ENCODE measurements at places on chromosomes 5 and 9. TPM values are rescaled to one million over a fixed set of nuclear protein-coding genes. Genes with fewer than 3 reads are reported as not detected.
A peak's percentile ranks its signal among the peaks of the same experiment; 100 is the strongest.

DNA sequence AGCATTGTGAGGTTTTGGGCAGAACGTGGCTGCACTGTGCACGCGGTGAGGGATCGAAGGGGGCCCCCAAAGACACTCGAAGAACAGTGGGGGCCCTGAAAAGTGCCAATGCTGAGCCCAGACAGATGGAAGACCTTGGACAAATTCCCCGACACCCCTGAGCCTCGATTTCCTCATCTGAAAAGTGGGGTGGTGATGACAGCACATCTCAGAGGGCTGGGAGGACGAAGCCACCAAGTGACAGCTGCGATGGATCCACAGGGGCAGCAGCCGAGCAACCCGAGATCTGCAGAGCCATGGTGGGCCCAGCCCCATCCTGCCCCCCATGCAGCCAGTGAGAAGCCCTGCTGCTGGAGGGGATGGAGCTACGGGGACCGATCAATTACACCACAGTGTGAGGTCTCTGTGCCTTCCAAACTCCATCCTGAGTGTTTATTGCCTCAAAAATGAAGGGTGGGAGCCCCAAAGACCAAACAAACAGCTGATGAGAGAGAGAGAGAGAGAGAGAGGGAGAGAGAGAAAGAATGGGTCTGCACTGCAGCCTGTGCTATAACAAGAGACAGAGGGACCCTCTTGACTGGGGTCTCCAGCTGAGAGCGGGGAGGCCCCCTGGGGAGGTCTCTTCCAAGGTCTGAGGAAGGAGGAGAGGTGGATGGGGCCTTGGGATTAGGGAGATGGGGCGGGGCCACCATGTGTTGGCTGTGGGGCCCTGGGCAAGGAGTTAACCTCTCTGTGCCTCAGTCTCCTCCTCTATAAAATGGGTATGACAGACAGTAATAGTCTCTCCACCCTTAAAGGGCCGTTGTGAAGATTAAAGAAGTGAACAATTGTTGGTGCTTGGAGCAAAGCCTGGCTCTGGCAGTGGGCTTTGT lies 134.4 kb upstream of the IER5L start:
- H3K27me3 ChIP-seq: no peaks in the 10 kb centered on the region
- no peak for DNase-seq
- H3K36me3 ChIP-seq: no peaks in the 10 kb centered on the region
- H3K4me3 ChIP-seq: no peak overlapping the region
- H3K27ac ChIP-seq: no peak overlapping the region

DNA sequence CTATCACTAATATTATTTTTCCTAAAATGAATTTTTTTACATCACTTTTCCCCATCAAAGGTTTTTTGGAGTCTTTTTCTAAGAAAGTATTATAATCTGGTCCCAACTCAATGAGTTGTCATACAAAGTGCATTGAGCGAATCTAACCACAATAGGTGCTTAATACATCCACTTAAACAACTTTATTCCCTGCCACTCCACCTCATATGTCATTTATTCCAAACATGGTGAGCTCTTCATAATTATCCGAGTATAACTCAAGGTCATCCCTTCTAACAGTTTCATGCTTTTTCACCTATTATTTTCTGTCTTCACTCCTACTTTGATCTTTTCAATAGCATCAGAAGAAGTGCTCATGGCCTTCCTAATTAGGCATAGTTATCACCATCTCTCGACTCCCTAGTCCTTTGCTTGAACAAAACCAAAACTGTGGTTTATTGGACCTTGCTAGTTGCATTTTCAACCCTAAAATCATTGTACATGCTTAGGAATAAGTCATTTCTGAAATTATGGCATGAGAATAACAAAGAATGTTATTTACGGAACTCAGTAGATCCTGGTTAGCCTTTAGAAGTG lies 754.7 kb upstream of the CTNND2 start:
- no peaks in the 10 kb centered on the region for H3K36me3 ChIP-seq
- no peaks in the 10 kb centered on the region for H3K4me1 ChIP-seq
- no peak overlapping the region for H3K27ac ChIP-seq
- no peak for DNase-seq
- no peak overlapping the region for H3K4me3 ChIP-seq

DNA sequence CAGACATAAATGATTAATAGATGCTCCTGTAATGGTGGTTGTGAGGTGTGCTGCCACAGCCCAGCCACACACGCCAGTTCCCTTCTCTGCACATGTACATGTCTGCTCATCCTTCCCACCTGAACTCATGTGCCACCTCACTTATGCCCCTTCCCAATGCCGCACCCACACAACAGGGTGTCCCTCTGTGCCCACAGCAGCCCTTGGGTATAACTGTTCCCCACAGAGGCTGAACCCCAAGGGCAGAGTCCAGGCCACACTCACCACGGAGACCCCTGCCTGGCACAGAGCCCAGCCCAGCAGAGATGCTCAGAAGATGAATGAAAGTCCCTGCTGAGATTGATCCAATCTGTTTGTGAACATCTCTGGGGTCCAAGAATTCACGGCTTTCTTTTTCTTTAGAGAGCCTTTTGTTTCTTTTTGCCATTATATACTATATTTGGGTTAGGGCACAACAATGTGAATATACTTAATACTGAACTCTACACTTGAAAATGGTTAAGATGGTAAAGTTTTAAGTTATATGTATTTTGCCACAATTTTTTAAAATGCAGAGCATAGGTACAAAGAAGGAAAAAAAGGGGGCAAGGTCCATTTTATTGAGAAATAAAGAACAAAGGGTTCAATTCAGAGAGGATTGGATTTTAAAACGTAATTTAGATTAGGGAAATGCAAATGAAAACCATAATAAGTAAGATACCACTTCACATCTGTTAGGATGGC lies 29.6 kb downstream of the IRF1 start:
- peaks cover 98% of the 10 kb centered on the region for H3K4me1 ChIP-seq
- no peak overlapping the region for H3K27ac ChIP-seq
- no peaks in the 10 kb centered on the region for H3K36me3 ChIP-seq
- H3K4me3 ChIP-seq: no peak overlapping the region
- no peak for DNase-seq
- H3K27me3 ChIP-seq: no peaks in the 10 kb centered on the region

The LCN12 gene
- total RNA-seq: 0.85 TPM

DNA sequence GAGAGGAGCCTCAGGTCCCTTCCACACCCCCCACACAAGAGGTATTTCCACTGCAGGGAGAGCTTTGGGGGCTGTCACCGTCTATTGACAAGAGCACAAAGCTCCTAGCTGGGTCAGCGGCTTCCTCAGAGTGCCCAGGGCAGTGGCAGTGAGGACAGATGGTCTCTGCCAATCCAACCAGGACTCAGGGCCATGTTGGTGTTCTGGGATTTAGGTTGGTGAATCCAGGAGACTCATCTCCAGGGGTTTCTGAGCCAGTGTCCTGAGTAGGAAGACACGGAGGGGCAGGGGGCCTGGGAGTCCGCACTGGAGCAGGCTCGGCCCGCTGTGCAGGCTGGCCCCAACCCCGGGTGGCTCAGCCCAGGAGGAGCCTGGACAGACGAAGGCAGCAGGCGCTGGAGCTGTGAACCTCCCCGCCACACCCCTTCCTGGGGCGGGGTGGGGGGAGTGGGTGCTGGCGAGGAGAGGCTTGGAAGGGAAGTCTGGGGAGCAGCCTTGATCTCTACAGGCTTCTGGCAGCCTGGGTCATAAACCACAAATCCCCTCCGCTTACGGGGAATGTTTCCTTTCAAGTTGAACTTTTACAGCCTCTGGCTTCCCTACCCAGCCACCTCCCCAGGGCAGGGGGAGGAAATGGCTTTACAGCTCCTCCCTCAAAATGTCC lies 19.6 kb downstream of the CRB2 start:
- DNase-seq: no peak
- no peaks in the 10 kb centered on the region for H3K36me3 ChIP-seq
- peaks cover 3% of the 10 kb centered on the region for H3K27me3 ChIP-seq
- peak overlapping the region; percentile 24 for H3K27ac ChIP-seq

DNA sequence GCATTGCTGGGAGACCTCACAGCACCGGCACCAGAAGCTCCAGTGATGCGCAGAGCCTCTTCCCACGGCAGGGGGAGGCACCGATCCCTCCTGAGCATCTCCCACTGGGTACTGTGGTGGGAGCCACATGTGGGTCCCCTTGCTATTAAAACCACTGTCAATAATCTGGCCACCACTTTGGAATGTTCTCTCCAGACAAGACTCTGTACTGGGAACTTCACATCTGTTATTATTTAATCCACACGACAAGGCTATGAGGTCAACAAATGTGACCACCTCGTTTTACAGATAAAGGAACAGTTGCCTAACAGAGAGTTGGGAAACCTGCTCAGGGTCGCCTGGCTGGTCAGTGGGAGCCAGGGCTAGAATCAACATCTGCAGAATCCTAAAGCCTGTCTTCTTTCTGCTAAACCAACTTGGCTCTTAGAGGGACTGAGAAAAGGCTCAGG lies 72.7 kb downstream of the EPB41L4B start:
- no peak overlapping the region for H3K4me3 ChIP-seq
- DNase-seq: no peak
- no peaks in the 10 kb centered on the region for H3K4me1 ChIP-seq
- no peak overlapping the region for H3K27ac ChIP-seq

- peak overlapping the region; percentile 57 for H3K4me3 ChIP-seq
- H3K27ac ChIP-seq: peak overlapping the region; percentile 12
- no peak for DNase-seq
These were observed 80.8 kb downstream of the NTNG2 start for GRCh38 chr9:132242621-132243155.

The CCL28 gene
- total RNA-seq: 8.6 TPM

The SLC46A2 gene
- not detected for total RNA-seq

DNA sequence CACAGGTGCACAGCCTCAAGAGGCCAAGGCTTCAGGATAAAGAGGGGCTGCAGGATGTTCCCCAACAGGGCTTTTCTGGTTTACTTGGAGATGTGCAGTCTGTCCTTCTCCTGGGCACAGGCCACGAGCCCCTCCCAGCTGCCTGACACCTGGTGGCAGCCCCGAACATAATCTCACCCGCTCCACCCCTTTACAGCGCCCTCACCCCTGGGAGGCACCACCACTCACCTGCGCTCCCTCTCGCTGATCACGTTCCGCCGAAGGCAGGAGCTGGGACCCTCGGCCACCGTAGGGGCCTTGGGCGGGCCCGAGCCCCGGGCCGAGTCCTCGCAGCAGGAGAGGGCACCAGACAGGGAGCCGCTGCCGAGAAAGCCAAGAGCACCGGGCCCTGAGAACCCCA lies 514 bp downstream of the SOHLH1 start:
- H3K36me3 ChIP-seq: no peaks in the 10 kb centered on the region
- no peak for DNase-seq
- no peak overlapping the region for H3K27ac ChIP-seq
- H3K27me3 ChIP-seq: peaks cover 10% of the 10 kb centered on the region

GRCh38 chr5:2877522-2877921 lies 126.0 kb upstream of the IRX2 start:
- H3K4me1 ChIP-seq: no peaks in the 10 kb centered on the region
- H3K27me3 ChIP-seq: no peaks in the 10 kb centered on the region
- no peak overlapping the region for H3K4me3 ChIP-seq
- no peaks in the 10 kb centered on the region for H3K36me3 ChIP-seq
- DNase-seq: no peak

The HTR4 gene
- not detected for total RNA-seq

GRCh38 chr9:82490019-82490499 lies 501.5 kb downstream of the SPATA31D1 start:
- H3K27ac ChIP-seq: no peak overlapping the region
- no peaks in the 10 kb centered on the region for H3K4me1 ChIP-seq
- no peaks in the 10 kb centered on the region for H3K36me3 ChIP-seq
- no peak for DNase-seq

The ZNF484 gene
- 9.0 TPM for total RNA-seq

DNA sequence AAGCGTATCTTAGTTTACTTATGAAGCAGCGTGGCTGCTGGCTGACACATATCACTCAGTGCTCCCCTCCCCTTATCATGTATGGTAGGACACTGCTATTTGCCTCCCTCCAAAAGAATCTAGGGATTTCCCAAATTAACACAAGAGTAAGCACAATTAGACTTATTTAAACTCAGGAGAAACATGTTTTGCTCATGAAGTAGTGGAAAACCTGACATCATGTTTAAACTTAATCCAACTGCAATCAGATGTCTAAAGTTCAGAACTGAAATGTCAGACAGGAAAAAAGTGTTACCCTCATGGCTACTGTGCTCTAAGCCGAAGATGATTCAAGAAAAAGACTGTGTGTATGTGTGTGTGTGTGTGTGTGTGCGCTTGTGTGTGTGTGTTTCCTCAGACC lies 324.1 kb upstream of the TNC start:
- H3K27me3 ChIP-seq: no peaks in the 10 kb centered on the region
- no peaks in the 10 kb centered on the region for H3K36me3 ChIP-seq
- H3K27ac ChIP-seq: no peak overlapping the region
- DNase-seq: no peak
- no peak overlapping the region for H3K4me3 ChIP-seq

DNA sequence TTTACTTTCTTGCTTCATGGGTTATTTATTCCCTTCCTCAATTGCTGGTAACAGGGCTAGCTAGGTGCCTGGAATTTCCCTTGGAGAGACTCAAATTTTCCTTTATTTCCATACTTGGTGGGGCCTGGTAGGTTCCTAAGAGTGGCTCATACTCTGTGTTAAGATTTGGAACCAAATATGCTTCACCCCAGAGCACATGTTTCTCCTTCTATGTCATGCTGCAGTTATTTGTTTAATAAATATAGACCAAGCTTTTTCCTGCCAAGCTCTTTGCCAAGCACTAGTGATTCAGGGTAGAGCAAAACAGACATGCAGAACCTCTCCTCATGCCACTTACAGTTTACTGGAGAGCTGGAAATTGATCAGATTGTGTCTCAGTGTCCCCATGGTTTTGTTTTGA lies 290.3 kb upstream of the SGCD start:
- no peak overlapping the region for H3K27ac ChIP-seq
- no peaks in the 10 kb centered on the region for H3K27me3 ChIP-seq
- no peak overlapping the region for H3K4me3 ChIP-seq
- H3K36me3 ChIP-seq: no peaks in the 10 kb centered on the region
- DNase-seq: no peak

DNA sequence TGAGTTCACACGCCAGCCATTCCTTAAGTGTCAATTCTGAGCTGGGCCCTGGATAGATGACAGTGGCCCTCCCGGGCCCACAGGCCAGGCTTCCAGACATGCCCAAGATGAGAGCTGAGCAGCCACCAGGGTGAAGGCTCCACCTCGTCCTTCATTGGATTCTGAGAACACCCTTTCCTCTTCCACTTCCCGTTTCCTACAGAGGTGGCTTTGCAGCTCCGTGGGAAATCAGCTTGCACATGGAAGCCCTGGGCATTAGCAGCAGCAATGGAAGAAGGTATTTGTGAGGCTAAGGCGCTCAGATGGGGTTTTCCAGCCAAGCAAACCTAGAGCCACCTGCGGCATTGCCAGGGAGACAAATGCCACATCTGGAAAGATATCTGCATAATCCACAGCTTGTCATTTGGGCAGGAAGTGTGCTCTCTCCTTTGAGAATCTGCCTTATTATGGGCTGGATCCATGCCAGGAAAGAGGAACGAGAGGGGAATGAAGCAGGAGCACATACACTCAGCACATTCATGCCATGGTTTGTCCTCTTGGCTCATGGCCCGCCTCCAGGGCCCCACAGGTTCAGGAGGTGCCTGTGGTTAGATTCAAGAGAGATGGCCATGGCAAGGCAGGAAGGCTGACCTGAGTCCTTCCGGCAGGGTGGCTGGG lies 34.1 kb downstream of the CFAP77 start:
- peaks cover 6% of the 10 kb centered on the region for H3K27me3 ChIP-seq
- no peak overlapping the region for H3K4me3 ChIP-seq
- H3K4me1 ChIP-seq: no peaks in the 10 kb centered on the region
- H3K27ac ChIP-seq: no peak overlapping the region

The ARID3C gene
- 0.44 TPM for total RNA-seq

The MAMDC4 gene
- total RNA-seq: 12.2 TPM

The SMARCA2 gene
- total RNA-seq: 156 TPM

Data from CD8-positive, alpha-beta memory T cell (primary cell).